SJSA1 (cell line): ENCODE measurements at places on chromosomes 2 and 18. TPM values are rescaled to one million over a fixed set of nuclear protein-coding genes. Genes with fewer than 3 reads are reported as not detected.

GRCh38 chr2:209425471-209426071 lies 1.7 kb downstream of the MAP2 start:
- DNase-seq = no peak

GRCh38 chr2:219451661-219452360 lies 17.2 kb downstream of the SPEG start:
- DNase-seq = no peak

- no peak for DNase-seq
Observed at GRCh38 chr18:52160636-52161035, 179.4 kb upstream of the DCC start.

- no peak for DNase-seq
Observed at GRCh38 chr2:23843051-23843976, 83.6 kb downstream of the ATAD2B start.

DNA sequence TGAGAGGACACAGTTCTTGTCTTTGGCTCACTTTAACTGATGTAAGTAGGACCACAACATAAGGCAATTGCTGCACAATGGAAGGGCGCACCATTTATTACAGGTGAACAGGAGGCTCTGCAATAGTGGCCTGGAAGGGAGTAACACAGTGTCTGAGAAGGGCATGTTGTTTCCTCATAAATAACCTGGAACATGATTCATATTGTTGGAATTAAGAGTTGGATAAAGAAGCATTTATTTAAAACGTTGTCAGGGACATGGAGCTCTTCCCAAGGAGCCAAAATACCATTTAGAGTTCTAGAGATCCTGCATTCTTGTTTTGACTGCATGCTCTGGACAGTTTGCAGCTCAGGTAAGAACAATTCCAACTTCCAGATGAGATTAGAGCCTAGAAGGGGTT lies 110.4 kb downstream of the PLCL1 start:
- no peak for DNase-seq

CTAGE1 gene
- total RNA-seq = 0.11 TPM in 1 of 2 replicates, not detected in the other

SERPINB2 gene
- 0.74 TPM in 1 of 2 replicates, not detected in the other for total RNA-seq

GPR35 gene
- total RNA-seq = 0.13 TPM in 1 of 2 replicates, not detected in the other

DNA sequence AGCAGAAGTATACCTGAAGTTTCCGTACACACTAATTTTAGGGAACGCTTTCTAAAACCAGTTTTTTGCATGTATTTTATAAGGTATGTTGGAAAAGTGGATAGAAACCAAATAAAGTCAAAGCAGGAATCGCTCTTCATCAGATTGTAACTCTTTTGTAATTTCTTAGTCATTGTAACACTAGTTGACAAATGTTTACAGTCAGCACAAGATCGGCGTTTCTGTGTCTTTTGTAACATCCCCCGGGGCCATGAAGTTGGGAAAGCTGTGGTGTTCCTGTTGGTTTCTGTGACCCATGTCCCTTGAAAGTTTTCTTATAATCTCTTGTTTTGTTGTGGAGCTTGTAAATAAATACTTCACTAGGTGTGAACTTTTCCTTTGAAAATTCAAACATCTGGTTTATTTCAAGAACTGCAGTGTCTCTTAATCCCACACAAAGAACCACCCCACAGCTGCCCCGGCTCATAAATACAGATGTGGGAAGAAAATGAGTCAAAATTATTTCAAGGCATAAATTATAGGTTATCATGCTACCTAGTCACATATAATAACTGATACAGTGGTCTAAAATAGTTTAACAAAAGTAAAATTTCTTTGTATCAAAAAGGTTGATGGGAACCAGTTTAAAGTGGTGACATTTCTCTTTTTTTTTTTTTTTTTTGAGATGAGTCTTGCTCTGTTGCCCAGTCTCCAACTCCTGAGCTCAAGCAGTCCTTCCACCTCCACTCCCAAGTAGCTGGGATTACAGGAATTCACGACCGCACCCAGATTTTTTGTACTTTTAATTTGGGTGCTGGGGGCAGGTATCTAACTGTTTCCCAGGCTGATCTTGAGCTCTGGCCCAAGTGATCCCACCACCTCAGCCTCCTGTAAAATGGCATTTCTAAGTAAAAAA lies 751 bp upstream of the NMI start:
- DNase-seq = no peak

DNA sequence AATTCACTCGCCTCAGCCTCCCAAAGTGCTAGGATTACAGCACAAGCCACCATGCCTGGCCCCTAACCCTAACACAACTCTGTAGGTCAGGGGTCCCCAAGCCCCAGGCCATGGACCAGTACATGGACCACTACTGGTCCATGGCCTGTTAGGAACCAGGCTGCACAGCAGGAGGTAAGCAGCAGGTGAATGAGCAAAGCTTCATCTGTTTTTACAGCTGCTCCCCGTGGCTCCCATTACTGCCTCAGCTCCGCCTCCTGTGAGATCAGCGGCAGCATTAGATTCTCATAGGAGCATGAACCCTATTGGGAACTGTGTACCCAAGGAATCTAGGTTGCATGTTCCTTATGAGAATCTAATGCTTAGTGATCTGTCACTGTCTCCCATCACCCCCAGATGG lies 201.7 kb downstream of the NRP2 start:
- no peak for DNase-seq

CPO gene
- total RNA-seq = not detected in 2 replicates

DNA sequence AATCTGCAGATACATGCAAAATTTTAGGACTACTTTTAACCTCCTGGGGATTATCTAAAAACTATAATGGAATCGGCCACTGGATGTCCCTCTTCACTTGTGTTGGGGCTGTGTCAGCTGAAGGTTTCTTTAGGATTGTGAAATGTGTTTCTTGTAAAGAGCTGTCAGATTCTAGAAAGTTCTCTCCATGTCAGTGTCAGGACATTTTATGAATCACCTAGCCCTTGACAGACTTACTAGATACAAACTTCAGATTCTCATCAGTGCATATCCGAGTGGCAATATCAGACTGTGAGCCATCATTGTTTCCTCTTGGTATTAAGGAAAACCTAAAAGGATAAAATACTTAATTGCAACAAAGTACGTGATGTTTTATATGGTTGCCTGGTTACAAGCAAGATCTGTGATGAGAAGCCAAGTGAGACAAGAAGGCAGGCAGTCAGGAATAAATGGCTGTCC lies 107.3 kb downstream of the CPS1 start:
- no peak for DNase-seq

GRCh38 chr2:207847807-207848544 lies 78.3 kb upstream of the FZD5 start:
- DNase-seq = no peak

GNAL gene
- 1.9 and 5.5 TPM in 2 replicates for total RNA-seq

DNA sequence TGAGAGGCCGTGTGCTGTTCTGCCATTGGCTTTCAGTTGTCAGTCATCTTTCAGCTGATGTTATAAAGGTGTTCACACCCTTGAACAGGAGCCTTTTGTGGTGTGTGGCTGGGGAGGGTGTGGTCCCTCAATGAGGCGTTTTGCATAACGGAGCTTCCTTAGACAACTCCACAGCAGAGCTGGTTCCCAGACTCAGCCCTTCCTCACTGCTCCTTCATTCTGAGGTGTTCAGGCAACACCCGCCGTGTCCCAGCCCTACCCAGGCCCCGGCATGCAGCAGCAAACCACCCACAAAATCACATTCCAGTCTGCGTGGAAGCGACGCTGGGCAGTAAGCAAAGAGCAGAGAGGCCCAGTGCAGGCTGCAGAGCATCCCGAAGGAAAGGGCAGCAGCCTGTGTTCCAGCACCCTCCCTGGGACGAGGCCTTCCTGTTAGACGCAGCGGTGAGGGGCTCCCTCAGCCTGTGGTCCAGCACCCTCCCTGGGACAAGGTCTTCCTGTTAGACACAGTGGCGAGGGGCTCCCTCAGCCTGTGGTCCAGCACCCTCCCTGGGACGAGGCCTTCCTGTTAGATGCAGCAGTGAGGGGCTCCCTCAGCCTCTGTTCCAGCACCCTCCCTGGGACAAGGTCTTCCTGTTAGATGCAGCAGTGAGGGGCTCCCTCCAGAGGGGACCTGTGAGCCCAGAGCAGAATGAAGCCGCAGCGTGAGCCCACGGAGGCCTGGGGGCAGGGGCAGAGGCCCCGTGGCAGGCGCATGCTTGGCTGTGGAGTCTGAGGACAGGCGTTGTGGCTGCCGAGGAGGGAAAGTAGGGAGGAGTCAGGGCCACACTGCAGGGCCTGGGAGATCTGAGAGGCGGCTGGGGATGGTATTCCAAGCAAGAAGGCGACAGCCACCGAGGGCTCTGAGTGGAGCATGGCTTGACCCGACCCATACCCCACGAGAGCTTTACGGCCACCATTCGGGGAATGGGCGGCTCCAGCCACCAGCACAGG lies 201.8 kb upstream of the HDAC4 start:
- no peak for DNase-seq

SIX3 gene
- total RNA-seq = not detected in 2 replicates

DNA sequence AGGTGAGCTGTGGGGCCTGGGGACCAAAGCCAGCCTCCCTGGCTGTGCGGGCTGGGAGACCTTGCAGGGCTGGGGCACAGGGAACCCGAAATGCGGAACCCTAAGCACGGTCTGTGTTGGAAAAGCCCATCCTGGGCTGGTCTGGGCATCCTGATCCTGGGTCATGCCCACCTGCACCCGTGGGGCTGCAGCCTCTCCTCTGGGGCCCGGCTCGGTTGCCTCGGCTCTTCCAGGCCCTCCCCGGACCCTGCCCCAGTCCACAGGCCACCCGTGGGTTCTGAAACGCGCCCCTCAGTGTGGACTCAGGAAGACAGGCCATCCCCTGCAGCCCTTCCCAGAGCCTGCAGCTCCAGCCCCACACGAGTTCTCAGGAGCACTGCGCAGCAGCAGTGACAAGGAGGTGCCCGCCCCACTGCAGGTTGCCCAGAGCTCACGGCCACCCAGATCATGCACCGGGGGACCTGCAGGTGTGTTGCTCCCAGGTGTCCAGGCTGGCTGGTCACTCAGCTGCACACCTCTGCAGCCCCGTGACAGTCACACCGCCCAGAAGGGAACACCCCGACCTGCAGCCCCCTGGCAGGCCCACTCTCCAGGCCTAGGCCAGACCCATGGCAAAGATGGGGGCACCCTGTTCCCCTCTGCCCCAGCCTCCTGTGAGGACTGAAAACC lies 12.2 kb upstream of the NFATC1 start:
- DNase-seq = no peak

- DNase-seq = no peak
Observed at GRCh38 chr2:211879323-211879722, 659.3 kb downstream of the ERBB4 start.

RGPD3 gene
- 0.03 and 0.39 TPM in 2 replicates for total RNA-seq

DNA sequence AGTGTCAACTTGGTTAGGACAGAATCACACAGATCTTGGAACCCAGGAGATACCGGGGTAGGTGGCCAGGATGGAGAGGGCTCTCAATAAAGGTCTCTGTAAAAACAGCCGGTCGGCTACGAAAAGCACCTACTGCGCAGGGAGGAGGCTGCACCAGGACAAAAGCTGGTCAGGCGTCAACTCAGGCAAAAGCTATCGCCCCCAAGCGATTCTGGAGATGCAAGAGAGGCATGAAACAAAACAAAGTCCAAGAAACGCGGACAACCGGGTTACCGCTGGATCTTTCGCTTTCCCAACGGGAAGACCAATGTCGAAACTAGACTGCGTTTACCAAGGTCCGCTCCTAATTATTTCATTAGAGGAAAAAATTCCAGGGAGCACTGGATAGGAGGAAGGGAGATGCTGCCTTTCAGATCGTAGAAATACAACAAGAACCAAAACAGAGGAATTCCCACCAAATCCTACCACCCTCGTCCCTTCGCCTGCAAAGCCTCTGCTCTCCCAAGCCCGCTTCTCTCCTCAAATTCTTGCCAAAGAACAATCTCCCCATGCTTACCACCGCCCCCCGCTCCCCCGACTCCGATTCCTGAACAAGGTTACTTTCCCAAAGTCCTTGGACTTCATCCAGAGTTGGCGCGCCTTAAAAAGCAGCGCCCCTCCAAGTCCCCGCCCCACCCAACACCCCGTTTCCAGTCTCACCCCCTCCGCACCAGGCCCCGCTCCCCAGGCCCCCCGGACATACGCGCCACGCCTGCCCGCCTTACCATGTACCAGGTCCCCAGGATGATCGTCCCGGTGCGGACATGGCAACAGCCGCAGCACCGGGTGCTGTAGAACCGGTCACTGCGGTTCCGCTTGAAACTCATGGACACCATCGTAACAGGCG lies 539 bp downstream of the LAPTM4A start:
- peak; percentile 65 for DNase-seq

GRCh38 chr2:65638443-65638842 lies 206.0 kb upstream of the SPRED2 start:
- no peak for DNase-seq

- no peak for DNase-seq
Observed at GRCh38 chr18:6943143-6943542, 174.5 kb downstream of the LAMA1 start.

- DNase-seq = no peak
Observed at GRCh38 chr2:217698691-217699090, 304.1 kb downstream of the TNS1 start.

- no peak for DNase-seq
Observed at GRCh38 chr2:98308068-98308467, 38.2 kb upstream of the CNGA3 start.

DNA sequence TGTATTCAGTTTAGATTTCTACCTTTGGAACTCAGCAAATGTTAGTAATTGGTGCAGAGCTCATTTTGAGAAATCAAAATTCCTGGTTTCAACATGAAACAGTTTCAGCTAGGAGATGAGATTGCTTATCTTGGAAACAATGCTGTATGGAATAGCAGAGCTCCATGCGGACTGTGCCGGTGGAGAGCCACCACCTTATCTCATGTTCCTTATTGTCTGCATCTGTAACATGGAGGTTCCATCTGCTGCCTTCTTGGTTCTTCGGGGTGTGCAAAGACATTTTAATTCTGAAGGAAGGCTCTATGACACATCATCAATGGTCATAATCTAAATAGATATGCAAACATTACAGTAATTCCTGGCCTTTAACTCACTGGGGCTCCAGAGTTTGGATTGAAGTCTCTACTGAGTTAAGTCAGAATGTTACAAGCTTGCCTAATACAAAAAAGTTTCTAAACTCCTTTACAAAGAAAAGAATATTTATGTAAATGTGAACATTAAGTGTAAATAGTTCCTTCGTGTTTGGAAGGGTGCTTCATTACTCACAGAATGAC lies 65.3 kb downstream of the PRKRA start:
- no peak for DNase-seq

ALLC gene
- not detected in 2 replicates for total RNA-seq

RTP5 gene
- not detected in 2 replicates for total RNA-seq

DNA sequence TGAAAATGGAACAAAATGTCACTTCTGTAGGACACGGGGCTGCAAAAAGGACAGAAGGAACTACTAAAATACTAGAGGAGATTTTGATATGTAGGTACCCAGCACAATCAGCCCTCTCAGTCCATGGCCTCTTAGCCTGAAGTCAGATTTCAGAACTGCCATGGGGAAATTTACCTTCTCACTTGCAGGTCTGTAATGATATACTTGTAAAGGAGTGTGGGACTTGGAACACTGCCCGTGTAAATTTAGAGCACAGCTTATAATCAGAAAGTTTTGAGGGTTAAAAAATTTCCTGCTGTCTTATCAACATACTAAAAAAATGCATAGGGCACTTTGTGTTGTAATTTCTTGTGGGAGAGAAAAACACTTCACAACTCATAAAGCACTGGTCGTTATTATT lies 60.6 kb downstream of the ZEB2 start:
- no peak for DNase-seq

NYAP2 gene
- total RNA-seq = not detected in 2 replicates
